ENCODE measurements at places on chromosomes 2 and 18.

- DNase-seq: no peak
Observed at GRCh38 chr2:221005338-221005737, 566.8 kb downstream of the EPHA4 start.

GRCh38 chr2:151182899-151183809, 78.5 kb downstream of the RBM43 start:
- DNase-seq: no peak

DNA sequence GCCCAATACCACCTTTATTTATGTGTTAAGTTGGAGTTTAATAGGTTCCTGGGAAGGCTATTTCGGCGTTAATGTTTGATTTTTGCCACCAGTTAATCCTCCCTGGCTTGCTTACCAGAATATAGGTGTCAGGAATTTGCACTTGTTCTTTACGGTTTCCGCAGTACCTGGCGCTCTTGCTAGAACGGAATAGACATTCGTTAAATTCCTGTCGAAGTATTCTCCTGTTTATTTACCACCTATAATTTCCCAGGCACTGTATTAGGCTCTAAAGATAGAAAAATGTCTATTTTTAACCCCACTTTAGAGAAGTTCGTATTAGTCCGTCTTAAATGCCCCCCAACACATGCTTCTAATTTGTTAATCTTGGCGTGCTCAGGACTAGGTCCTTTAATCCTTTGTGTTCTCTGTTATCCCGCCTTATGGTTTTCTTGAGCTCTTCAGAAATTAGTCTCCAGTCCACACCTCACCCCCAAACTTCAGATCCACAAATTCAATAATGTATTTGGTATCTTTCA, 575 bp downstream of the CCDC150 start:
- no peak for DNase-seq

- DNase-seq: peak; percentile 42
Observed at GRCh38 chr2:240204431-240205276, 64.2 kb upstream of the OTOS start.

DNA sequence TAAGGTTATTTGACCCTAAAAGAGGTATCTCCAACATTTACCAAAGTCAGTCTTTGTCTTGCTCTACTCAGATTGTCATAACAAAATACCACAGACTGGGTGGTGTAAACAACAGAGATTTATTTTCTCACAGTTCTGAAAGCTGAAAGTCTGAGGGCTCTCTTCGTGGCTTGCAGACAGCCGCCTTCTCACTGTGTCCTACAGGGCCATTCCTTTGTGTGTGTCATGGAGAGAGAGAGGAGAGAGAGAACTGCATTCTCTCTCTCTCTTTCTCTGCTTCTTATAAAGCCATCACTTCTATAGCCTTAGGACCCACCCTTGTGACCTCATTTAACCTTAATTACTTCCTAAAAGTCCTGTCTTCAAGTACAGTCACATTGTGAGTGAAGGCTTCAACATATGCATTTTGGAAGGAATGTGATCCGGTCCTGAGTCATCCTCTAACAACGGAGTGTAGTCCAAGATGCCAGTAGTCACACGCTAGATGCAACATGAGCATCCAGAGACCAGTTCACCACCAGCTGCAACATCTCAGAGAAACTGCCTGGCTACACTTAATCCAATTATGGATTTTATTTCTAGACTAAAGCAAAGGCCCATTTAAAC, 130.2 kb downstream of the CD226 start:
- DNase-seq: no peak

DNA sequence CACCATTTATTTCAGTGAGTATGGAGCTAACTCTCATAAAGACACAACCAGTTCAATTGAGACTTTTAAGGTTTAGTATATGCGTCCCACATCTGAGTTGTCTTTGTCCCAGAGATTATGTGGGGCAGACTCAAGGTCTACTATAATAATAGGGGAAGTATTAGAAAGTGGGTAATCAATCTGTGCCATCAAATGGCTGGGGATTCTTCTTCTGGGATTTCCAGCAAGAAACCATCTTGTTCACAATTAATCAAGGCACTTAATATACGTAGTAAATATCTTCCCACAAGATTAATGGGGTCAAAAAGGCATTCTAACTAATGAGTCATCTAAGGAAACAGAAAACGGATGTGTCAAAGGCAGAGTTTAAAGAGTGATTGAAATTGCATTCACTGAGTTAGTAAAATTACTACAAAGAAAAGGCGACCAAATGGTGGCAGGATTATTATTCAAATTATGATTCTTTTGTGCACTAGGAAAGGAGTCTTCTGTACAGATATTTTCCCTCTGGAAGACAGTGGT, 179.8 kb upstream of the REG3G start:
- no peak for DNase-seq

GRCh38 chr2:132979339-132980093, 309.5 kb upstream of the LYPD1 start:
- no peak for DNase-seq

DNA sequence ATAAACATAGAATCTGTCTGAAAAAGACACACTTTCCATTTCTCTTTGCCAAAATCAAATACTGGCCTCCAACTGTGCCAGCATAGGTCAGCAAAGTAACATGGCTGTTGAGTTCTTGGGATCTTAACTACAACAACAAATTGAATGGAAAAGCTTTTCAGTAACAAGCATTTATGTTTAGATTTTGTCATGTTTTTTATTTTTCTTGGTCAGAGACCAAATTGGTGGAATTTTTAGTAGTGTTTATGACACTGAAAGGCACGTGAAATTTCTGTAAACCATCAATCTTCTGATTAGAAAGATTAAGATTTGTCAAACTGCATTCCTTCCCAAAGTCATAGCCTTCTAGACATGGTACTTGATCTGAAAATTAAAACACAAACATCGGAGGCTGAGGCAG, 77.6 kb downstream of the PDE1A start:
- DNase-seq: no peak

- DNase-seq: no peak
Observed at GRCh38 chr18:13309031-13309747, 90.6 kb downstream of the LDLRAD4 start.

- no peak for DNase-seq
Observed at GRCh38 chr2:176149481-176149938, 1.8 kb upstream of the HOXD4 start.

DNA sequence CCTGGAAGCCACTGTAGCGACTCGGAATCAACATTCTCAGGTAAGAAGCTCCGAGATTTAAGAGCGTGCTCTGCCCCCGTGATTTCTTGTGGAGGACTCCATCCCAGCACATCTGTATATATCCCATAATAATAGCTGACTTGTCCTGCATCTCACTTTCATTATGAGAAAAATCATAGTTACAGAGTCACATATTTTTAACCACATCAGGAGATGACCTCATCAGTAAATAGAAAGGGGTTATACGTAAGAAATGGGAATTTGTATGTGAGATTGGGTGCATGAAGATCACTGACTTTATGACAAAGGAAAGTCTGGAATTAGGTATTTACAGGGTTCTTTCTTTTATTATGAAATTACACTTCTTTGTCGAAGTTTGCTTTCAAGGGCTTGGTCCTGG, 16.4 kb upstream of the TMEM18 start:
- no peak for DNase-seq

DNA sequence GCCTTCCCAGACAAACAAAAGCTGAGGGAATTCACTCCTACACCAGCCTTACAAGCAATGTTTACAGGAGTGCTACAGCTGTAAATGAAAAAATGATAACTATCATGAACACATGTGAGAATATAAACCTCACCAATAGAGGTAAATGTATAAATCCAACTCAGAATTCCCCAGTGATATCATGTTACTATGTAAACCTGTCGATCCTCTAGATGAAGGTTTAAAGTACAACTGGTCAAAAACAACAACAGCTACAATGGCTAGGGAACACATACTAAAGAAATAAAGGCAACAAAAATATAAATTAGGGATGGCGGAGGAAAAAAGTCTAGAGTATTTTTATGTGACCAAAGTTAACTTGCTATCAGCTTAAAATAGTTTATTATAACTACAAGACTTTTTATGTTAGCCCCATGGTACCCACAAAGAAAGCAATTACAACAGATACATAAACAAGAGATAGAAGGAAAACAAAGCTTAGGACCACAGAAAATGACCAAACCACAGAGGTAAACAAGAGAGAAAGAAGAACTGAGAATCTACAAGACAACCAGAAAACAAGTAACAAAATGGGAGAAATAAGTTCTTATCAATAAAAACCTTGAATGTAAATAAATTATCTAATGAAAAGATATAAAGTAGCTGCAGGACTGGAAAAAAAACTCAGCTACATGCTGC, 8.3 kb downstream of the CERKL start:
- DNase-seq: no peak

DNA sequence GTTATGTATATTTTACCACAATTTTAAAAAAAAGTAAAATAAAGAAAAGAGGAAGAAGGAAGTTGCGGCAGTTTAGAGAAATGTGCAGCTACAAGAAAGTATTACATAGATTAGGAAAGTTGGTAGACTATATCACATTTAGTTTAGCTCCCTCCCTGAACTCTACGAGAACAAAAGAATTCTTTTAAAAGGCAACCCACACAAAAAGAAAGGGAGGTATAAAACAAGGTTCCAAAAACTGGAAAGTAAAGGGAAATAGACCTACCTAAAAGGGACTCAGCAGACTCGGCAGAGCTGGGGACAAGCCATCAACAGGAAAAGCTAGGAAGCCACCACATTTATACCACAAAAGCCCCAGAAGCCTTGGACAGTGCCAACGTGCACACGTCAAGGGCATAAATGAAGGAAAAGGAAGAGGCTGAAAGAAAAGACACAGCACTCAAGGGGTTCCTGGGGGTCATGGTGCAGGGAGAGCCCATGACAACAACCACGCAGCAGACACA, 9.1 kb downstream of the TMEM127 start:
- DNase-seq: peak; percentile 50

DNA sequence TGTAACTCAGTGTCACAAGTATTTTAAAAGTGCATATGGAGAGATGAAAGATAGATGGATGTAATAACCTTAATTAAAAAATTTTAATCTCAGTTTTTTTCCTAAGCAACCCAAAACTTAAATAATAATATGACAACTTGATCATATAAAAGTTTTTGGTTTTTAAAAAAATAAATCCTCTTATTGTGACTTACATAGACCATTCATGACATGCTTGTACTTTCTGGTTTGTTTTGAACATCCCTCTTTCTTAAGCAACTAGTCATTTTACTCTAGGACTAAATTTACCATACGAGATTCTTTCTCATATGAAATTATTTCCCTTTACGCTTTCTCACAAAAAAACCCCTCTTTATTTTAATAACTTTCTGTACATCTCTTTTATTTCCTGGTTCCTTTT, 6.5 kb upstream of the PLA2R1 start:
- DNase-seq: no peak

- DNase-seq: peak; percentile 72
Observed at GRCh38 chr2:197516393-197516761, 511 bp downstream of the MOB4 start.

- DNase-seq: no peak
Observed at GRCh38 chr18:67265464-67266245, 250.9 kb downstream of the DSEL start.

- DNase-seq: no peak
Observed at GRCh38 chr2:16622399-16622968, 43.1 kb downstream of the CYRIA start.

DNA sequence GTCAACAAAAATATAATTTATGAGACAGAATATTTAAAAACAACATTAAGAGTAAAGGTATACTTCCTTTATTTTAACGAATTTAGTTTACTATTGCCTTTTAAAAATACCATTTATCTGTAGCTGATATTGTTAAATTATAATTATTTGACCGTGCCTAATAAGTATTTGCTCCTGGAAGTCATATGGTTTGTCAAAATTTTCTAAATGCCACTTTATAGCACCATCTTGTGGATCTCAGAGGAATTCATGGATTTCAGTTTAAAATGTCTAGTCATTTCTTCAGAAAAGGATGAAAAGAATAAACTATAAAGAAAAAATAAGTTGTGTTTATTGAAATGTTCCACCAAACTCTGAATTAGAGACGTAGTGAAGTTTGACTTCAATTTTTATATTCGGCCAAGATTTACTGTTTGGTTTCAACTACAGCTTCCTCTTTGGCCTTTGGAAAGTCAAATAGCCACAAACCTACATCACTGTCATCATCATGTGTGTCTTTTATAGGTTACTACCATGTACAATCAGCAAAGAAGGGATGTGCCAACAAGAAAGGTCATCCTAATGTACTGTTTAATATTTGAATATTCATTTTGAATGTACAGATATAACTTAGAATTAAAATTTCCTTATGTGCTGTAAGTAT, 10.3 kb upstream of the FTCDNL1 start:
- DNase-seq: no peak

DNA sequence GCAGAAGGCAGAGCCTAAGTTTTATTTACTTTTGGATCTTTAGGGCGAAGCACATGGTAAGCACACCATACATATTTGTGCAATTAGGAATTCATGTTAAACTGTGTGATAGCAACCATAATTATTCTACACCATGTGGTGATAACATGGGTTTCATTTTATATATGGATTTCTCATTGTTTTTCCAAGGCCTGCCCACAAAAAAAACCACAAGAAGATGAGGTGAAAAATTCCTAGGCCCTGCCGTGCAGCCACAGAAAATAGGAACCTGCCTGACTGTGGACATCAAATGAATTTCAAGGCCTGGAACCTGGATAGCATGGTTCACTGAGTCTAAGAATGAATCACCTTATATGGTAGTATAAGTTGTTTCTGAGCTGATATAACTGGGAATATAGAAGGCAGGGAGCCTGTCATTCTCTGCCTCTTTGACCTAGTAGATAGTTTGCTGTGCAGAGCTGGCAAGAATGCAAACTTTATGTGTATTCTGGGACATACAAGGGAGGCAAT, 22.4 kb upstream of the SSB start:
- no peak for DNase-seq

DNA sequence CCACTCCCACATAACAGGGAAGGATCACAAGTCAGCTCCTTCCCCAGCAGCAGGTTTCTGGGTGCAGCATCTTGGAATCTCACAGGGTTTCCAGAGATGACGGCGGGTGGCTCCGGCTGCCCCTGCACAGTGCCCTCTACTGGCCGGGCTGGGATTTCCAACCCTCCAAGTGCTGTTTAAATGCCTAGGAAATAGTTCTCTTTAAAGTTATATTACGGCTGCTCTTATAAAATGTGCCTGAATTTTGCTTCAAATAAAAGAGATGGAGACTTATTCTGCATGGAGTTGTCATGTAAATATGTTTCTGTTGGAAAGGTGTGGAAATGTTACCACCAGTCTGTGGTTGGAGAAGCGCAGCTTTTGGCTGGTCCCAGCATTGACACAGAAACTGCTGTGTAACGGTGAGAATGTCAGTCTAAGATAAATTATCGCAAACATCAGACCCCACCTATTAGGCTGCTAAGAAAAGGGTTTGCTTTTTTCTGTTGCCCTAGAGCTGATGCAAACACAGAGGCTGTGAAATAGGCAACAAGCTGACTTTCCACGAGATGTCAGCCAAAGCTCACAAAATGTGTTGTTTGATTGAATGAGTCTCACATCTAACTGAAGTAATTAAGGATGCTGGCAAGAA, 3.3 kb upstream of the HJURP start:
- DNase-seq: no peak
